Activated naive CD8-positive, alpha-beta T cell treated with anti-CD3 and anti-CD28 coated beads, Interleukin-2, amount 50 U/mL, for 24 hours (primary cell): ENCODE measurements at places on chromosomes 16 and 17.

DNA sequence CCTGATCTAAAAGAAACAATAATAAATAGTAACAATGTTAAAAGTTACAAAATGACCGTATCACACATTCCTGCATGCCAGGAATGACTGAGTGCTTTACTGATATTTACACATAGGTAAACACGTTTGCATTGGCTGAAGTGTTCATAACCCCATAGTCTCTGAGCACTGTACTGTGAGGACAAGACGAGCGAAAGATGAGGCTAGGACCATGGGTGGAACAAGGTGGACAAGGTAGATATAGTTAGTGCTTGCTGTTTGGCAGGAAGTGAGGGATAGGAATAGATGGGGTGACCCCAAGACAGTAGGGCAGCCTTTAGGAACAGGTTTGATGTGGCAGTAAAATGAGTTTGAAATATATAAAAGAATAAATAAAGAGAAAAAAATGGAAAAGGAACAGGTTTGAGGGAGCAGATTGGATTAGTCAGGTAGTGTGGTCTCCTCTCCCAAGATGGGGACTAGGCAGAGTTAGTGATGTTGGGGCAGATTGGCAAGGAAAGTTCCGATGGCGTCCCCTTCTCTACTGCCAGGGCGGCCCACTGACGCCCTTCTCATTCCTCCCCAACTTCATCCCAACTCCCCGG lies 452 bp upstream of the E2F4 start:
- DNase-seq, result no peak

DNA sequence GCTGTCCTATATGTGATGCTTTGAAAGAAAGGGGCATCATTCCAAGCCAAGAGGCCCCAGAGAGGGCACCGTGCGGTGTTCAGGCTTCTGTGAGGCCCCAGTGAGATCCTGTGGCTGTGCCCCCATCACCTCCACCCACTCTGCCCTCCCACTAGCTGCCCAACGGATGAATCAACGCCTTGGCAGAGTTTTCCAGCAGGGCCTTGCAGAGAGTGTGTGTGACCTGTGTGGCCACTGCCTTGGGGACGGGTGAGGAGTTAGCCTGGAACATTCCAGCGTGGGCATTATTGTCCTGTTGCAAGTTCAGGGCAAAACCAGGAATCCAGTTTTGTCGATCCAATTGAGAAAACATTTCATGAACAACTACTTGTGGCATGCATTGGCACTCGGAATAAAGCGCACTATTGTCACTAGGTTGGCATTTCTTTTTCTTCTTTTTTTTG lies 53.7 kb downstream of the SF3B3 start:
- DNase-seq, result peak; percentile 23

- no peak for DNase-seq
Observed at GRCh38 chr16:83928341-83929055, 24.5 kb upstream of the OSGIN1 start.

DNA sequence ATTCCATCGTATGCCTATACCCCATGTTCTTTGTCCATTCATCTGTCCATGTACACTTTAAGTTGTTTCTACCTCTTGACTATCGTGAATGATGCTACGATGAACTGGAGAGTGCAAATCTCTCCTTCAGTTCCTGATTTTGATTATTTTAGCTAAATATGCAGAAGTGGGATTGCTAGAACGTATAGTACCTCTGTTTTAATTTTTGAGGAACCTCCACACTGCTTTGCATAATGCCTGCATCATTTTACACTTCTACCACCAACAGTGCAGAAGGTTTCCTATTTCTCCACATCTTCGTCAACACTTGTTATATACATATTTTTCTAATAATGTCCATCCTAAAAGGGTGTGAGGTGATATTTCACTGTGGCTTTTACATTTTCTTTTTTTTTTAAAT lies 43.9 kb downstream of the SDR42E1 start:
- DNase-seq, result no peak

GRCh38 chr16:10760858-10761257 lies 17.2 kb downstream of the NUBP1 start:
- no peak for DNase-seq

GRCh38 chr16:13186813-13187212 lies 285.4 kb downstream of the SHISA9 start:
- no peak for DNase-seq

- no peak for DNase-seq
Observed at GRCh38 chr17:39555368-39555767, 52.4 kb downstream of the NEUROD2 start.

DNA sequence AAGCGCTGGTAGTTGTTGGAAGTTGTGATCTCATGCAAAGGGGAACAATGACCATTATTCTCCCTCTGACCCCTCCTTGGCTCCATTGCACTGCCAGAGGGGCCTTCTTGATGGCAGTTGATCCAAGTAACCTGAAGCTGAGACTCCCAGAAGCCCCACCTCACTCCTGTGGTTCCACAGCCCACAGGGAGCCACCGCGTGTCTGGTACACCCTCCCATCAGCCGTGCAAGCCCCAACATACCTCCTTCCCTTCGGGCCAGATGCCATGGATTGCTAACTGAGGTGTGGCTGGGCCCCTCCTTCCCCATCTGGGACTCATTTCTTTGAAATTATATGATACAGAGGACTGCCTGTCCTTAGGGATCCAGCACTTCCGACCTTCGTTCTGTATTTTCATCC lies 17.8 kb downstream of the SAP30BP start:
- DNase-seq, result no peak

- no peak for DNase-seq
Observed at GRCh38 chr16:84751241-84751640, 51.4 kb downstream of the USP10 start.

DNA sequence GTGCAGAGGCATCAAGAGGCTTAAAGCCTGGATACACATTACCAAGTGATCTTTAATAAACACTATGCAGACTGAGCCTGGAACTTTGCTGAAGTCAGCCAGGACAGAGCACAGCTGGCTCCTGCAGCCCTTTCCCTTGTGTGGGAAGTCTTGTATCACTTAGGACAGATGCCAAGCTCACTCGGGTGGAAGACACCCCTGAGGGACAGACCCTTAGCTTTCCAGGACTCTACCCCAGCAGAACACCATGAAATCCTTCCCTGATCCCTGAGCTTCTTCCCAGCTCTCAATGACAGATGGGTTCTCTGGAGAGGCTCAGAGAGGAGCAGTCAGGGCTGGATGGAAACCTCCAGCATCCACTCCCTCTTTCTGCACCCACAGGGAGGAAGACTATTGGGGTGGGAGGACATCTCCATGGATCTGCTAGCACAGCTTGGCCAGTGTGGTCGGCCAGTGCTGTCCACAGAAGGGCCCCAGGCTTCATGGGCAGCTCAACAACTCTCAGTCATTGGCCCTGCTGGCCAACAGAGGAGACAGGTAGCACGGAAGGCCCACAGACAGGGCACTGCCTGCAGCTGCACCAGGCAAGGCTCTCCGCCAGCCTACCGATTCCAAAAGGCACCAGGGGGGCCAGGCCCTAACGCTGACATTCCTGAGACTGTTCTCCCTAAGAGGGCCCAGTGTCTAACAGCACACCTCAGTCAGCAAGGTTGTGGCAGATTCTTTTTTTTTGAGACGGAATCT lies 15.9 kb downstream of the RAB5C start:
- DNase-seq, result no peak

GRCh38 chr17:56131431-56131830 lies 21.8 kb upstream of the ANKFN1 start:
- DNase-seq, result no peak

DNA sequence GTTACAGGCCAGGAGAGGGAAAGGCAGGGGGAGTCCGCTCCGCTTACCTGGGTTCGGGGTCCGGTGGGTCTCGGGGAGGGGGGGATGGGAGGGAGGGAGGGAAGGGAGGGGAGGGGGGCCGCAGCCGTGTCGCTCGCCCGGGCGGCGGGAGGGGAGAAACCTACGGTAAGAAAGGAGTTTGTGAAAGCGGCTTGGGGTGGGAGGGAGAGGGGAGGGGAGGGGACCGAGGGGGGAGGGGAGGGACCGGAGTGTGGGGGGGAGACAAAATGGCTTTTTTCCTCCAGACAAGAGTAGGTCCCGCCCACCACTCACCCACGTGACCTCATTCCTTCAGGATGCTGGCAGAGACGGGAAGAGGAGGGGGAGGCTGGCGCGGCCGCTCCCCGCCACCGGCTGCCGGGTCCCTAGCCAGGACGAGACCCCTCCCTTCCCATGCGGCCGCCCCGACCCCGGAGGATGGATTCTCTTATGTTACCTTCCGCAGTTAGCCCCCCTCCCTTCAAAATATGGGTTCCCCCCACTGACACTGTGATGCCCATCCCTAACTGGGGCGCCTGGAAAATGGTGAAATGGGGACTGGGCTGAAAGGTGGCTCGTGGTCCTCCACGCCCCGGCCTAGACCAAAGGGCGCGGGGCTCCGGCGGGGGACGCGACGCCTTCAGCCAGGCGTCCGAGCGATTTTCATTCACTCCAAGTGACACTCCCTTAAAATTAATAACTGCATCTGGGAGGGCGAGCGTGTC lies at the start of gene PCGF2:
Gene PCGF2 (minus strand): TSS at position 188 of the 743 bp plus-strand sequence. CDS start 7,934 bp downstream, outside the sequence.
- no peak for DNase-seq

DNA sequence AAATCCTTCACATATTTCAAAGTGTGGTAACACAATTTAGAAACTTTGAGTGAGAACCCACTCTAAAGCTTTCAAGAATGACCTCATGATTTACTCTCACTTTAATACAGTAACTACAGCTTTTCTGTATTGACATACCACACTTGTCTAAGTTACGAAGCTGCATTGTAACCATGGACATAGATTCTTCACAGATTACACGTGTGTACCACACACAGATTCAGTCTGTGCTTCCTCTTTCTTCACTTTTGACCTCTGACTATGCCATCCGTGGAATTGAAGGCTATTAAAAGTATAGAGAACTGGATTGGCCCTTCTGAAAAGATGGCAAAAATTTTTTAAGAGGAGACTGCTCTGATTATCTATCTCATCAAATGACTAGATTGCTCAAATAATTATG lies 172.7 kb downstream of the TANC2 start:
- no peak for DNase-seq

DNA sequence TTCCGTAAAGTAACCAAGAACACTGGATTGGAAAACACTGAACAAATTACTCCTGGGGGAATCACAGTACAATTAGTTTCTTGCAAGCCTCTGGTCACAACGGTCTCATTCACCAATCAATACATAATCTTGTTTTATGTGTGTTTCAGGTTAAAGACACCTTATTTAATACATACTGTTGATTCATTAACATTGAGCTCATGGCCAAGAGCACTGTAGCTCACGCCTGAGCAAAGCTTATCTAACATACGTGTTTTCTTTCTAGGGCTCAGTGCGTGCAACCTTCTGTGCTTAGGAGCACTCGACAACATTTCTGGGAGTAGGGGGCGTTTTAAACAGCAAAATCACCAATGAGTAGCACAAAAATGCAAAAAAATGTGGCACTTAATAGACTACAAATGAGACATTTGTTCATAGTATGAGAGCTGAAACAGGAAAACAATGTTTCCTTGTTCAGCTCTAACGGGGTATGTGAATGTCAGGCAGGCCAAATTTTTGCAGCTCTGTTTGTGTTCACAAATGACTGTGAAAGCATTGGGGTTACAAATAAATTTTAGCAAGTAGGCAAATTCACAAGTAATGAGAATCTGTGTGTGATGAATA lies 206.2 kb downstream of the CNTNAP4 start:
- DNase-seq, result no peak

DNA sequence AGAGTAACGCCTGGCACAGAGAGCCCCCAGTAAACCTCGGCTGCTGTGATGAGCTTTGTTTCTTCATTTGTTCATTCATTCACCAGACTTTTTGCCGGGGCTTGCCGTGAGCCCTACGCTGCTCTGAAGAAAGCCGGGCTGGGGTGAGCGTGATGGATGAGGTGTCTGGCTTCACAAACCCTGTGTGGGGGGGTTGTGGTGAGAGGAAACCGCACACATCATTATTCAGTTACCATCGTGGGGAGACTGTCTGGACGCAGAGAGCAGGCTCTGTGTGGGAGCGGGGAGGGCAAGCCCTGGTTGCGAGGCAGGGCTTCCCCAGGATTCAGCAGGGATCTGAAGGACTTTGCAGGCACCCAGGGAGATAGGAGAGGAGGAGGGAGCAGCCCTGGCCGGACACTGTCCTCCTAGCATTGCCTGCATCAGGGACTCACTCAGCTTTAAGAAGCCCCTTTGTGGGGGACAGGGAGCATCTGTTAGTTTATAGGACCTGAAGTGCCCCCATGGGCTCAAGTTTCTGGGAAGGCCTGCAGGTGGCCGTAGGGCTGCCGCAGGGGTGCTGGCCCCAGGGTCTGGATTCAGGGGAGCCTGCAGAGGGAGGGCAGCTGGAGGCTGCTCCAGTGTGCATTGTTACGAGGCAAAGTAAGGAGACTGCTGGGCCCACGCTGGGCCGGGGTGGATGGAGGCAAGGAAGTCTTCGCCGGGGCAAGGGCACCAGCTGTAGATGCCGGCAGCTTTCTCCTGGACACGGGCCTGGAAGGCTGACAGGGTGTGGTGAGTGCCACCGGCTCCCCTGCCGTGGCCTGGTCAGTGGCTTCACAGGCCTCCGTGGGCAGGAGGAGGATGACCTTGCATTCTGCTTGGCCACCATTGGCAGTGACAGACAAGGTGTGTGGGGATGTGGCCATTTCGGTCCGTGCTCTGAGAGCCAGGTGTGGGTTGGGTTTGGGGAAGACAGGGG lies 334.5 kb downstream of the SEC14L1 start:
- DNase-seq, result peak; percentile 80

- peak; percentile 72 for DNase-seq
Observed at GRCh38 chr16:728131-728889, 1.4 kb downstream of the HAGHL start.

DNA sequence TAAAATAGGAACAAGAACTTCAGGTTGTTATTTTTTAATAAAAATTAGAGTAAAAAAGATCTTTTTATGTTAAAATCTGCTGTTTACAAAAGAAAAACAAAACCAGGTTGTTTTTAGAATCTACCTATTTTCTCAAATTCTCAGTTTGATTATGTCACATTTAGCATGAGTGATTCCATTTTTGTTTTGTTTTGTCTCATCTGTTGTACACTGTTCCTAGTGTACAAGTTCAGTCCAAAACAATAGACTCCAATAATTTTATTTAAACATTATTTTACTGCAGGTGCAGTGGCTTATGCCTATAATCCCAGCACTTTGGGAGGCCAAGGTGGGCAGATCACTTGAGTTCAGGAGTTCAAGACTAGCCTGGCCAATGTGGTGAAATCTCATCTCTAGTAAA lies 2142.7 kb downstream of the TP53TG3F start:
- DNase-seq, result no peak

DNA sequence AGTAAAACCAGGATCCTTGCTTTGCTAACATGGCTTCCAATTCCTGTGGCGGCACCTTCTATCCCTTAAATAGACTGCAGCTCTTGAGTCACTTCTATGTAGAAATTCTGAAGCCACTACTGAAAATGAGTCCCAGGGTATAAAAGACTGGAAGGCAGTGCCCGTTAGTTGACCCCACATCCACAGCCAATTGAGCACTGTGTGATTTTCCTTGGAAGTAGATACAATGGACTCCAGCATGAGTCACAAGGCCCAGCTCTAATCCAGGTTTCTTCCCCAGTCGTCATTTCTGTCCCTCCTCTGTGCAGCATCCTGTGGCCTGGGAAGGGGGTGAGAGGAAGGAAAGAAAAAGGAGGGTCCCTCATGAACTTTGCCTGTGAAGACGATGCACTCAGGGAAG lies 69.5 kb downstream of the HLF start:
- DNase-seq, result no peak

DNA sequence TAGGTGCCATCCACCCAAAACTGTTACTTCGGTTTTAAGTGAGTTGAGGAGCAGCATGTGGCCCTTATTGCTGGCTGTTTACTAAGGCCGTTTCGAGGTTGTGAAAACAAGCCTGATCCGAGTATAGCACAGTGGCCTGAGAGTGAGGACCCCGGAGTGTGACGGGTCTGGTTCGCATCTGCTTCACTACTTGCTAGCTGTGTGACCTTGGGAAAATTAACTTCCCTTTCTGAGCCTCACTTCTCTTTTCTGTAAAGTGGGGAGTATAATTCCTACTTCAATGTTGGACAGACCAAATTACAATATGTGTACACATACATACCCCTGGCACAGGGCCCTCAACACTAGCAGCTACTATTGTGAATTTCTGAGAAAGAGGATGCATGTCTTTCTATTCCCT lies 11.7 kb upstream of the HEATR6 start:
- DNase-seq, result no peak
